H1 (cell line): ENCODE measurements at places on chromosomes 1 and 21.
A peak's percentile ranks its signal among the peaks of the same experiment; 100 is the strongest.

DNA sequence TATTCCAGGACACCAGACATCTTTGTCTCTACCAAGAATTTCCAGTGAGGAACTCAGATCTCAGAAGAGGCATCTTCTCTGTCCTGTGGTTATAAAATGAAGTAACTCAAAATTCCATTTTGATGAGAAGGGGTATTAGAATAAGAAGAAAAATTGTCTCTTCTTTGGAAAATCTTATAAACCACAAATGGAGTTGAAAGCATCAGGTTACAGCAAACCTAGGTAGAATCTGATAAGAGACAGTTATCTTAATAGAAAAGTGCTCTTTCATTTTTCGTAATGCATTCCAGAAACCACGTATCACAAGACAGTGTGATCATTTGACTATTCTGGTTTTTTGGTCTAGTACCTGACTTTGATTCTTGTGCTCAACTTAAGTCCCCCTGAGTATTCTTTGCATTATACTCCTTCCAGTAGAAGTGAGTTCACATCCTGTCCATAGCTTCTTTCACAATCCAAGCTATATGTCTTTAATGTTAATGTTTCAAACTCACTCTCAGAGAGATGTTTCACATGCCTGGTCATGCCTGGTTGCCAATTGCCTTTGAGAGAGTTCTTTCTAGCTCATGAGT lies 120.9 kb upstream of the PRDX6 start:
- no peak for DNase-seq

GRCh38 chr1:54475357-54475881 lies 69.2 kb upstream of the SSBP3 start:
- peak; percentile 77 for DNase-seq

DNA sequence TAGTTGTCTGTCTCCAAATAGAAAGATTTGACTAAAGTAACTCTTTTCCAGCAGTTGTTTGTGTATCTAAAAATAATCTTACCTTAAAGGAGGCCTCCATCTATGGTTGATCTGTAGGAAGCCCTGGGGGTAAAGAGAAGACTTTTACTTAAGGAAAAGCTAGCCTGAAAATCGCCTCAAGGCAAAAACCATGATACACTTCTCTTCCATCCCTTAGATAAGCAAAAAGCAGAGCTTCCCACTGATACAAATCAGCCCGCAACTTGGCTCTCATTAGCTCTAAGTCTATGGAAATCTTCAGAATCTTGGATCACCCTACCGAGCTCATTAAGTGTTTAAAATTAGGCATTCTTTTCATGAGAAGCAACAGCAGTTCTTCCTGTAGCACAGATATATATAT lies 576.9 kb upstream of the PTBP2 start:
- no peak for DNase-seq

GRCh38 chr1:23554481-23555269 lies 4.6 kb downstream of the ID3 start:
- no peak for DNase-seq

DNA sequence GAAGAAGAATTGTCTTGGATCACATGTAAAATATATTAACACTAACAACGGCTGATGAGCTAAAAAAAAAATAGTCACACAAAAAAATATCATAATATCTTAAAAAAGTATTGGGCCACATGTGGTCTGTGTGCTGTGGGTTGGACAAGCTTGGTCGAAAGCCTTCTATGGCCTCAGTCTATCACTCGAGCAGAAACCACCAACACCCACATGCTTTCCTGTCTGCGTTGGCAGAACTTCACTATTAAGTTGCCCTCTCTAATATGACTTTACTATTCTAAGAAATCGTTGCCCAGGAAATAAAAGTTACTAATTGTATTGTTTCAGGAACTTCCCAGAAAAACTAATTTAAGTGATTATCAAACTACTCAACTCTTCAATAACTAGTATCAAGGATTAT lies 28.2 kb upstream of the ETS2 start:
- no peak for DNase-seq

- DNase-seq: no peak
These were observed 65.8 kb upstream of the ABCG1 start for GRCh38 chr21:42153046-42153686.

GRCh38 chr1:177355575-177355974 lies 184.8 kb downstream of the BRINP2 start:
- DNase-seq: peak; percentile 62
